ENCODE measurements at places on chromosomes 2 and 18. TPM values are rescaled to one million over a fixed set of nuclear protein-coding genes. Genes with fewer than 3 reads are reported as not detected.

DNA sequence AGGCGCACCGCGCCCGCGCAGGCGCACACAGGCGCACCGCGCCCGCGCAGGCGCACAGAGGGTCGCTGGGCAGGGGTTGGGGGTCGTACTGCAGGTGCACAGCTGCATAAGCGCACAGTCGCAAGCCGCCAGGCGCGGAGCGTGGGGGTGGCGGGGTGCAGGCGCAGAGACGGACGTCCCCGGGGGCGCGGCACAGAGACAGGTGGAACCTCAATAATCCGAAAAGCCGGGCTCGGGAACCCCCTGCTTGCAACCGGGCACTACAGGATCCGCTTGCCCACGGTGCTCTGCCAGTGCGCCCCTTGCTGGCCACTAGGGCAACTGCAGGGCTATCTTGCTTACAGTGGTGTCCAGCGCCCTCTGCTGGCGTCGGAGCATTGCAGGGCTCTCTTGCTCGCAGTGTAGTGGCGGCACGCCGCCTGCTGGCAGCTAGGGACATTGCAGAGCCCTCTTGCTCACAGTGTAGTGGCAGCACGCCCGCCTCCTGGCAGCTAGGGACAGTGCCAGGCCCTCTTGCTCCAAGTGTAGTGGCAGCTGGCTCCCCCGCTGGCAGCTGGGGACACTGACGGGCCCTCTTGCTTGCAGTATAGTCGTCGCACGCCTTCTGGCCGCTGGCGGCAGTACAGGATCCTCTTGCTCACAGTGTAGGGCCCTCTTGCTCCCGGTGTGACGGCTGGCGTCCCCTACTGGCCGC is 34.9 kb downstream of the FAM110C start:
- H3K27ac ChIP-seq = no peak overlapping the region
- H3K36me3 ChIP-seq = no peaks in the 10 kb centered on the region
- no peak overlapping the region for H3K4me3 ChIP-seq
- H3K4me1 ChIP-seq = no peaks in the 10 kb centered on the region

- H3K4me3 ChIP-seq = no peak overlapping the region
- H3K27me3 ChIP-seq = no peaks in the 10 kb centered on the region
- DNase-seq = peak; percentile 7
- H3K27ac ChIP-seq = no peak overlapping the region
- H3K4me1 ChIP-seq = peaks cover 16% of the 10 kb centered on the region
These were observed 234.3 kb downstream of the SEPTIN10 start for GRCh38 chr2:109379507-109379906.

GRCh38 chr2:176691471-176691870 is 422.2 kb downstream of the MTX2 start:
- H3K4me1 ChIP-seq = no peaks in the 10 kb centered on the region
- DNase-seq = peak; percentile 16
- no peak overlapping the region for H3K27ac ChIP-seq
- no peaks in the 10 kb centered on the region for H3K36me3 ChIP-seq

DNA sequence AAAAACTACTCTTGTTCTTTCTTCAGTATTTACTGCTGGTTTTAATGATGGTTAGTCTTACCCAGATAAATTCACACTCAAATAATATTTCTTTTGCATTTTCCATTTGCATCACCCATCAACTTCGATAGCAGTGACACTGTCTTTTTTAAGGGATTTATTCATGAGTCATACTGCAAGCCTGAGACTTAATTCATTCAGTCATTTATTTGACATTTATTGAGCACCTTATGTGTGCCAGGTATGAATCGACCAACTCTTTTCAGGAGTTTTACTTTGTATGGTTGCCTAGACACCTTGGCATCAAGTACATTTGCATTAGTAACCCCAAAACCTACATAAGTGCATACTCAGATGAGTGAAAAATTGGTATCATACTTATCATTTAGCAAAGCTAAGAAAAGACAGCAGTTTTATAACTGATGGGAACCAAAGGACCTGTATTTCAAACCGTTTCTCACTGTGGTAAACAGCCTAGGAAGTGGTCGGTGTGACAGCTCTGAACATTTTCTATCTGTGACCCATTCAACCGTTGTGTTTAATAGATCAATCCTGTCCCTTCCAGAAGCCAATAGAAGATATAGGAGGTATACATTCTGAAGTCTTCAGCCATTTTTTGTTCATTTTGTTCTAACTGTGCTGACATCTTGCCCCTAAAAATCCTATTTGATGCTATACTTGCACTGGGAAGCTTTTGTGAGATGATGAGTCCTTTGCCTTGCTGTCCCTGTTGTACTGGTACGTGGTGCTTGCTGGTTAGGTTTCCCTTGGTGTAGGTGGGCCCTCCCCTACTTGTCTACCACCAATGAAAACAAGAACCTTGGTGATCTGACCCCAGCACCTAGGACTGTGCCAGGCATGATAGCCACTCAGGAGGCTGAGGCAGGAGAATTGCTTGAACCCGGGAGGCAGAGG is 484.7 kb upstream of the RAB12 start:
- no peak overlapping the region for H3K27ac ChIP-seq
- H3K4me1 ChIP-seq = no peaks in the 10 kb centered on the region
- no peaks in the 10 kb centered on the region for H3K36me3 ChIP-seq
- DNase-seq = no peak
- H3K4me3 ChIP-seq = no peak overlapping the region

DNA sequence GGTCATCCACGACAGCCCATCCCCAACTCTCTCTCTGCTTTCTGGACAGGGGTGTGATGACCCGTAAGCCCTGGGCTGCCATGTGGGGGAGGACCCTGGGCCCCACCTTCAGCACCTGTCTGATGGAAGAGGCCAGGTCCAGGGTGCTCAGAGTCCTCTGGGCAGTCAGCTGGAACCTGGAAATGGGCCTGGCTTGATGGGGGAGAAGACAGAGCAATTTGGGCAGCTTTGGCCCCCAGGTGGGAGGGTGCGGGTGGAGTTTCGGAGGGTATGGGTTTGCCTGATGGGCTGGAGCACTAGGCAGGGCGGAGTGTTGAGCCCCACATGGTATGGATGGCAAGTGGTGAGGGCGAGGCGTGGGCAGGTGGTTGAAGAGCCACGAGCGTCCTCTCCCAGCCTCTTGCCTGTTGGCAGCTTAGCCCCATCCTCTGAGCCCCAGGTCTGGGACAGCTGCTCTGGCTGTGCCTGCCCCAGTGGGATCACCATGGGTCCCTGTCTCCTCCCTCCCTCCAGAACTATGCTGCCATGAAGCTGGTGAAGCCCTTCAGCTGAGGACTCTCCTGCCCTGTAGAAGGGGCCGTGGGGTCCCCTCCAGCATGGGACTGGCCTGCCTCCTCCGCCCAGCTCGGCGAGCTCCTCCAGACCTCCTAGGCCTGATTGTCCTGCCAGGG is 232.7 kb downstream of the DYSF start:
- no peak for DNase-seq
- no peak overlapping the region for H3K4me3 ChIP-seq
- H3K27me3 ChIP-seq = no peaks in the 10 kb centered on the region
- no peaks in the 10 kb centered on the region for H3K4me1 ChIP-seq

DNA sequence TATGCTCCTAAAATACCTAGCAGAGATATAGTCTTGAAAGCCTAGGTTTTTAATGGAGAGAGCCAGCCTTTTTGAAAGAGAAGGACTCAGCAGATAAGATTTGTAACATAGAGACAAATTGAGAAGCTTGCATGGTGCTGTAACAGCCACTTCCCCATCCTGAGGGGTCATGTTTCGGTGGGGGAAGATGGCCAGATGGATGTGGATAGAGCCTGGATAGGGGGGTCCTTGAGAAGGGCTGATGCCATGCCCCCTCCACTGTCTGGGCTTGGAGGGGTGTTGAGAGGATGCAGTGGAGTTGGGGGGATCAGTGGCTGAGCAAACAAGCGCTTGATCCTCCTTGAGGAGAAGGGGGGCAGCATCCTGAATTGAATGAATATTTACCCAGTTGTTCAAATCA is 178.0 kb upstream of the HS6ST1 start:
- H3K4me3 ChIP-seq = no peak overlapping the region
- no peaks in the 10 kb centered on the region for H3K36me3 ChIP-seq
- no peak for DNase-seq
- H3K27ac ChIP-seq = no peak overlapping the region
- peaks cover 4% of the 10 kb centered on the region for H3K27me3 ChIP-seq
- peaks cover 9% of the 10 kb centered on the region for H3K4me1 ChIP-seq

DNA sequence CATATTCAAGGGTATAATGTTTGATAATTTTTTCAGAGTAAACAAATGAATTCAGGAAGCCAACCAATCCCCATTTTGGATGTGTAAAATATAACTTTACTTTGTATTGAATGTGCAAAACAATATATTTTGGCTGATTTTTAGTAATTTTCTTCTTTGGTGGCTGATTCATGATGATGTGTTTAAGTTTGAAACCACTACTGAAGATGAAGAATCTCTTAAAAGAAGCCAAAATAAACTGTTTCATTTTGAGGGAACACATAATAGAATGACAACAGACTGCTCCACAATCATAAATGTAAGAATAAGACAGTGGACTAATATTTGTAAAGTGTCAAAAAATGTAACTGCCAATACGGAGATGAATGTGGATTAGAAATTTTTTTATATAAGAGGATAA is 52.5 kb upstream of the TRIM43 start:
- DNase-seq = no peak
- no peak overlapping the region for H3K27ac ChIP-seq
- no peak overlapping the region for H3K4me3 ChIP-seq
- no peaks in the 10 kb centered on the region for H3K4me1 ChIP-seq
- H3K27me3 ChIP-seq = no peaks in the 10 kb centered on the region

DNA sequence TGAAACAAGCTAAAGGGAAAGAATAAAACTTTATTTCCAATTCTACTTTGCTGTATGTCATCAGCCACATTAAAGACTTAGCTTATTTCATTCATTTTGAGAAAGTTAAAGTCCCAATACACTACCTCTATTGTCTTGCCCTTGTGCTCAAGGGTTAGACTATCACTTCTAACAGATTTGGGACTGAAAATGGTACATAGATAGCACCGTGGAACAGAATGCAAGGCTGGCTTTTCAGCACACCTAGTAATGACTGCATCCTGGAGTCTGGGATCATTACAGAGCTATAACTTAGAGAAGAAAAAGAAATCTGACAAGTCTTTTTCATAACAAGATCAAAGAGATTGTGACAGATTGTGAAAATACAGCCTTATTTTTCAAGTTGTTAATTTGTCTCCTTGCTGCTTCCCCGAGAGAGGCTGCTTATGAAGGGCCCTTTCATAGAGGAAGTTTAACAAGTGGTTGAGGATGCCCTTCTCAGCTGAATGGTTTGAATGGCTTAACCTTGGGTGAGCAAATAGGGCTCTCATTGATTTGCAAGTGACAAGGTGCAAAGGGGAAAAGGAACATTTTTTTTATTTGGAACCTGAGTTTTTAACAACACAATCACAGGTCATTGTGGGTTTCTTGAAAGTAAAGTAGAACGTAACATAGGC is 371.8 kb downstream of the EPHA4 start:
- H3K27ac ChIP-seq = no peak overlapping the region
- H3K36me3 ChIP-seq = no peaks in the 10 kb centered on the region
- no peaks in the 10 kb centered on the region for H3K4me1 ChIP-seq
- H3K4me3 ChIP-seq = no peak overlapping the region
- no peak for DNase-seq

PLGLB2 gene
- 2.9 TPM for total RNA-seq

TTN gene
- 1.8 TPM for total RNA-seq

SLC40A1 gene
- 147 TPM for total RNA-seq

ERICH2 gene
- total RNA-seq = not detected

BOLL gene
- not detected for total RNA-seq

CKAP2L gene
- total RNA-seq = 2.7 TPM

Data from stomach (tissue), 19 donors.